CD4-positive, alpha-beta T cell treated with Interleukin-4 for 4 hours (primary cell): ENCODE measurements at places on chromosomes 5 and 9.
A peak's percentile ranks its signal among the peaks of the same experiment; 100 is the strongest.

GRCh38 chr9:4792054-4792571 is 631 bp upstream of the RCL1 start:
- DNase-seq = no peak

- no peak for DNase-seq
These were observed 2.2 kb downstream of the SGCD start for GRCh38 chr5:156329171-156329611.

DNA sequence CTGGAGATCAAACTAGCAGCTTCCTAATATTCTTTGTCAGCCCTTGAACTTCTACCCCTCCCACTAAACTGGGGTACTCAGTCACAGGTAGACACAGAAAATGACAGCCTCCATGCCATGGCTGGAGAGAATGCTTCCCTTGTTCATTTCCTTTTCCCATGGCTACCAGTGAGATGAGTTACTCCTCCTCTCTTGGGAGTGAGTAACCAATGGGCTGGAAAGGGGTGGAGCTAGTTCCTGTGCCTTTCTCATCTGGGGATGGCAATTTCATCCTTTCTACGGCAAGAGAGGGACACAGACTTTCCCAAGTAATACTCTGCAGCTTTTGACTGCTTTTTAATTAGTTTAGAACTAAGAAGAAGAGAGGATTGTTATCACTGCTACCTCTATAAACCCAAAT is 1045.6 kb upstream of the WWC1 start:
- no peak for DNase-seq

GRCh38 chr9:75775166-75775565 is 115.3 kb upstream of the PCSK5 start:
- DNase-seq = no peak

GRCh38 chr5:135341016-135341666 is 57.9 kb downstream of the MACROH2A1 start:
- no peak for DNase-seq

- no peak for DNase-seq
These were observed 356.8 kb upstream of the DMAC1 start for GRCh38 chr9:8156346-8156745.

- no peak for DNase-seq
These were observed 51.5 kb upstream of the NKD2 start for GRCh38 chr5:956941-957747.

DNA sequence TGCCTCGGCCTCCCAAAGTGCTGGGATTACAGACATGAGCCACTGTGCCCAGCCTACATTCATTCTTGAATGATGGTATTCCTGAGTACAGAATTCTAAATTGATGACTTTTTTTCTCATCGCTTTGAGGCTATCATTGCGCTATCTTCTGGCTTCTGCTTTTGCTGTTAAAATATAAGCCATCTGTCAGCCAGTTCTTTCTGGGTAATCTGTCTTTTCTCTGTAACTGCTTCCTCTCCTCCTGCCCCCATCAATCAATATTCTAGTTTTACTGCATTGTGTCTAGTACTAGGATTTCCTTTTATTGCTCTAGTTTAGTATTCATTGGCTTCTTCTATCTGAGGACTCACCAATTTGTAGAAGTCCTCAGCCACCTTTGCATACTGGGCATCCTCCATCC is 89.0 kb downstream of the PLPP1 start:
- DNase-seq = no peak

- DNase-seq = no peak
These were observed 17.7 kb upstream of the LRRC14B start for GRCh38 chr5:173392-174290.

DNA sequence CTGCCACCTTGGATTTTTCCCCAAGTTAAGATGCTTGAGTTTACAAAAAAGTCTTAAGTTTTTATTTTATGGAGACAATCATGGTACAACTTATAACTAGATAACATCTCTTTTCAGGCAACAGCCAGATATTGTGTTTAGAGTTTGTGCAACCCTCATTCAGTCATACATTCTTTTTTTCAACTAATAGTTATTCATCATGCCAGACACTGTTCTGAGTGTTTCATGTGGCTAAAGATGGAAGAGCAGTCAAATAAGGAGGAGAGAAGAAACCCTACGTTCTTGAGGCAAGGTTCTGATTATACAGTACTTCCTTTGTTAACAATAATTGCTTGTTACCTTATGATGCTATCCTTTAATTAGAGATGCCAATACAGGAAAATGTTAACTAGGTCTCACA is 42.1 kb upstream of the ZNF462 start:
- DNase-seq = no peak

DNA sequence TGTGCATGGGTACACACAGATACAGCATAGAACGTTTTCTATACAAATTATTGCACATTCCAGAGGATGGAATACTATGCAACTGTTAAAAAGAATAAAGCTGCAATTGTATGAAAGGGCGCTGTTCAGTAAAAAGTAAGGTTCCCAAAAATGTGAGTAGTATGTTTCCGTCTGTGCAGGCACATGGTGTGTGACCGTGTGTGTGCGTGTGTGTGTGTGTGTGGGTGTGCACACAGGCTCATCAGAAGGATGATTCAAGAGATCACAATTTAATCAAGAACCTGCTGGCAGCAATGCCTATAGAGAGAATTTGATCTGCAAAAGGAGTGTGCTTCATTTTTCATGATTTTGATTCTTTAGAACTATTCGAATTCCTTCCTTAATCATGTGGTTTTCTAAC is 76.3 kb downstream of the SEMA4D start:
- DNase-seq = peak; percentile 51

DNA sequence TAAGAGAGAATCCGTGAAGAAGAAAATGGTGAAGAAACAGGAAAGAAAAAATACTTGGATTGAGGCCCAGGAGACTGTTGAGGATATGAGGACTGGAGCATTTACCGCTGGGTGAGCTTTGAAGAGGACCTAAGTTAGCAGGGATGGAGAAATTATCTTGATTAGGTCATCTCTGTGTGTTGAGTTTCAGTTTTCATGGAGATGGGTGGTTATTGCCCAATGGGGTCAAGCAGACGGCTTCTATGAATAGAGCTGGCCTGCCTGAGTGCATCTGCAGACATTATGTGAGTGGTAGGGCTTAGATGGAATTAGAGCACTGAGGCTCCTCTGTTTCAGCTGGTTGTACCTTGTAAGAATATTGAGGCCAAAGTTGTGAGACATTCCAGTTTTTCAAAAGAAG is 245.4 kb upstream of the FBXL7 start:
- no peak for DNase-seq

GRCh38 chr5:58746321-58746720 is 163.4 kb downstream of the RAB3C start:
- DNase-seq = no peak

DNA sequence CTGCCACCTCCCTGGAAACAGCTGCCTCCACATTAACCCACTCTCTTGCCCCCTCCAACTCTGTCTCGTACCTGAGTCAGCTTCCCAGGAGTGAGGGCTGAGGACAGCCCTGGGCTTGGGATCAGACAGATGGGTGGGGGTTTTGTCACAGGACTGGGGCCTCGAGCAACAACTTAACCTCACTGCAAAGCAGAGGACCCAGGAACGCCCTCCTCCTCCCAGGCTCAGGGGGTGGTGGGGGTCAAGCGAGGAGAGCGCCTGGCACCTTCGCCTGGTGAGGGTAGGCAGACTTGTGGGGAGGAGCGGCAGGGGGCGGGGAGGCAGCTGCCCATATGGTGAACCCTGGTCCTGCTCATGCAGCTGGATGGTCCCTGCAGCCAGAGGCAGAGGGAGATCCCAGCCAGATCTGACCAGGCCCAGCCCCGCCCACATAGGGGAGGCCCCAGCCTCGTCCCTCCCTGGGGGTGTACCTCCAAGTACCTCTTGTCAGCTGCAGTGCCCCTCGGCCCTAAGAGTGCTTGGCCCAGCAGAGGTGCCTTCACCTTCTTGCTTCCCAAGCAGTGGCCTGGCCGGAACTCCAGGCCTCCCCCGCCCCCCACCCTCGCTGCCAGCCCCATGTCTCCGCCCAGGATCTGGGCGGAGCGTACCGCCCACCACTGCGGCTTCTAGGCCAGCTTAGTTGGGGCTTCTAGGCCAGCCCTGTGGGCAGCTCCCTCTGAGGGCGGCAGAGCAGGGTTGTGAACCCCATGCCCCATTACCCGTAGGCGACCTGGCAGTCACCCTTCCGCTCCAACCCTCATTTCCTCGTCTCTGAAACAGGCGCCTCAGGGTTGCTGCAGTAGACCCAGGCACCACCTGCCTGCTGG is at the start of gene SARDH:
Gene SARDH, minus strand, starts transcription at position 579 of the 866 bp plus-strand sequence. CDS start 4,179 bp downstream, outside the sequence.
- no peak for DNase-seq

GRCh38 chr9:95556521-95556920 is 39.8 kb upstream of the PTCH1 start:
- no peak for DNase-seq

DNA sequence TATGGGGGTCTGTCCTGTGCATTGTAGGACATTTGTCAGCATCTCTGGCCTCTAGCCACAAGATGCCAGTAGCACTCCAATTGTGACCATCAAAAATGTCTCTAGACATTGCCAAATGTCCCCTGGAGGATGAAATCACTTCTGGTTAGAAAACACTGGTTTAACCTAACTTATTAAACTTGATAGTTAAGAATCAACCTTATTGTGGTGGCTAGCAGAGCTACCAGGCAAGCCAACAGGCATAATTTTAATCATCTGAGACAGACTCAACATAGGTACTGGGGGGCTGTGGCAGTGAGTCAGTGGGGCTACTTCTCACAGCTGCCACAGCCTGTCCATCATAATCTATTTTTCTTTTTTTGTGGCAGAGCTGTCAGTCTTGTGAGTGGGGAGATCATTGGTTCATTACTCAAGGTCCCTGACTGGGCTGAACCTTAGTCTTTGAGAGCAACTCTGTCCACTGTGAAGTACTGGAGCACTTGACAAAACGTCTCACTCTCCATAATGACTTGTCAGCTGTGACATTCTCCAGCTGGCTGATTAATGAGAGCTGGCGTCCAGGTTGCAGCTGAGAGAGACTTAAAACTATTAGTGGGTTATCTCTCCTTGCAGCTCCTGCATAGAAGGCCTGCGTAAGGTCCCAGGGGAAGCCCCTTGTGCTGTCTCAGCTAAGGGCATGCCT is 107.9 kb downstream of the DCP2 start:
- DNase-seq = no peak

GRCh38 chr9:136750526-136750925 is 2.2 kb upstream of the LCN6 start:
- no peak for DNase-seq

- DNase-seq = no peak
These were observed 44.2 kb upstream of the LMNB1 start for GRCh38 chr5:126732716-126733115.

- no peak for DNase-seq
These were observed 22.6 kb downstream of the CD180 start for GRCh38 chr5:67173959-67174358.
